ENCODE measurements at places on chromosomes 2 and 18.

DNA sequence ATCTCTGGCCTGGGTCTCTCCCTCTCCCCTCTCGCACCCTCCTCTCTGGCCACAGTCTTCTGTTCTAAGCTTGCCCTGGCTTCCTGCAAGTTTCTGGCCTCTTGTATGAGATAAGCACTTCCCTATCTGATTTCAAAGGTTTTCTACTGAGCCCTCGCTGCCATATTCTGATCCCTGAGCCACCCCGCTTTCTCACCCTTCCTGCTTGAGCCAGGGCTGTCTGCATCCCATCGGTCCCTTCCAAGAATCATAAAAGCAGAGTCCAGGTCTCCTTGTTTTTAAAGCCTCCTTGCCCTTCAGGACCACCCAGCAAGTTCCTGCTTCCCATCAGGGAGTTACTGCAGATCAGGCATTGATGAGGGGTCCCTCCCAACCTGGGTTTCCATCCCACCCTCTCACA lies 110.2 kb downstream of the PRKCE start:
- DNase-seq: no peak

DNA sequence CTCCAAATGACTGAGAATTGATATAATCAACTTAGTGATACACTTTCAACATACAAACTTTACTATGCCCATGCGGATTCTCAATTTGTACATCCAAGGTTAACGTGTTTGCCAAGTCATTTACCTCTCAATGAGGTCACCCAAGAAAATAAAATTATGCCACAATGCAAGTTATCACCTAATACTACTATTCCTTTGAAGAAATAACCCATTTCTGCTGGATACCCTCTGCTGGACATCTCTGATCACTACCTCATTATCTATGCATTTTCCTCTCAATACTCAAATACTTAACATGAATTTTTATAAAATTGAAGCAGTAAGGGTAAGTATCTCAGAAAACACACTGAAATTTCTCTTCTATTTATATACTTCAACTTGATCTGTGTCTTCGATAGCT lies 12.7 kb downstream of the HNRNPLL start:
- DNase-seq: no peak

GRCh38 chr2:238286551-238286950 lies 1.9 kb downstream of the PER2 start:
- DNase-seq: peak; percentile 67

DNA sequence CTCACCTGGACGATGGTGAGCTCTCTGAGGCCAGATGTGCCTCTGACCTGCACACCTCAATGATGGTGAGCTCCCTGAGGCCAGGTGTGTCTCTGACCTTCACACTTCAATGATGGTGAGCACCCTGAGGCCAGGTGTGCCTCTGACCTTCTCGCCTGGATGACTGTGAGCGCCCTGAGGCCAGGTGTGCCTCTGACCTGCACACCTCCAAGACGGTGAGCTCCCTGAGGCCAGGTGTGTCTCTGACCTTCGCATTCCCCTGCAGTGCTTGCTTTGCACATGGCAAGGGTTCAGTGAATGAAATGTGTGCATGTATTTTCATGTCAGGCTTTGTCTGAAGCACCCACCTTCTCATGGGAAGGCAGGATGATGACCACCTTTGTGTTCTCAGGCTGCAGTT lies 95.5 kb downstream of the PTGR3 start:
- DNase-seq: no peak

- no peak for DNase-seq
Measured at GRCh38 chr2:65024149-65024829, 31.9 kb upstream of the CEP68 start.

DNA sequence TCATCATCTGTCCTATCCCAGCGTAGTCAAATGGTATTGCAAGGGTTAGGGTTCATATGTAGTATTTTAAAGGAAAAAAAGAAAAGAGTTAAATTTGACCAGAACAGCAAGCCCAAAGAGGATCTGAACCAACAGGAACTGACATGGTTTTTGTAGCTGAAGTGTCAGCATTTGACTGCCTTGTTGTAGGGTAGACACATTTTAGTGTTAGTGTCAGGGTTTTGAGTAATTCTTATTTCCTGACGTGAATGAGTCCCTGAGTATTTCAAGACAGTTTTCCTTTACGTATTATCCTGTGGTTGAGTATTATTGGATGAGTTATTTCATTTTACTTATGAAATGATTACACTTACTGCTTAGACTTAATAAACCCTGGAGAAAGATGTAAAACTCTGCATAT lies 173.3 kb upstream of the ZEB2 start:
- DNase-seq: no peak

DNA sequence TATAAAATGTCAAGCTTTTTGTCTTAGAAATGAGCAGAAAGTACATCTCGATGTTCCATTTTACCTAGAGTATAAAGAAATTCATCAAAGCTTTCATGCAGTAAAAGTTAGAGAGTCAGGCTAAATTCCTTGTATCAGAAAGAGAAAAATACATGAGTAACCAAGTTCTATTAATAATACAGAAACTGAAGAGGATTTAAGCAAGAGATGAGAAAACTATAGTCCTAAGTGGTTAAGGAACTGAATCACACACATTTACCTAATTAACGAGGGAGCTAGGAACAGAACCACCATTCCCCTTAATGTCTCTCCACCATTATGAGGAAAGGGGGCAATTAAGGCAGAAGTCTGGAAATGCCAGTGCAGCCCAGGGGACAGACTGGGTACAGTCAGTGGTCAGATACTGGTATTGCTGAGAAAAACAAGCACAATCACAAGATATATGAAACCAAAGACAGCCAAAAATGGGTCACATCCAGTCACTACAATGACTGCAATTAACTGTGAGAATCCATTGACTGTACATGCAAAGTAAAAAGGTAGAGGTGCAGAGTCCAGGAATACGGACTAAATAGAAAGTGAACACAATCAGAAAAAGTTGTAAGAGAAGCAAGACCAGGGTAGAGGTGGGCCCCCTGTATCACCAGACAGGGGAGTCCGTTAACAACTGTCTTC lies 23.9 kb downstream of the MAP4K3 start:
- no peak for DNase-seq

DNA sequence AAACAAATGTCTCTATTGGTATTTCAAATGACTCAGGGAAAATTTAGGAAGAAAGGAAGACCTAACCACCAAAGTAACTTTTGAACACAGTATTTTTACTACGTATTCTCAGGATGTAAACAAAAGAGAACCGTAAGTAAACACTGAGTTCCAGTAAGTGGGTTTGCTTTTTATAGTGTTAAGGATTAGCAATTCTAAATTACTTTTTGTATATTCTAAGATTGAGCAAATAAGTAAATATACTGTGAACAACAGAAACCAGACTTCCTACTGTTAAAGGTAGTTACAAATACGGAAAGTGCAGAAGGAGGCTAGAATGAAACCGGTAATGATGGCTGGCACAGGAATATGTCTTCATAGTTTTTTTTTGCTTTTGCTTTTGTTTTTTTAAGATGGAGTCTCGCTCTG lies 31.5 kb downstream of the SESTD1 start:
- DNase-seq: no peak

DNA sequence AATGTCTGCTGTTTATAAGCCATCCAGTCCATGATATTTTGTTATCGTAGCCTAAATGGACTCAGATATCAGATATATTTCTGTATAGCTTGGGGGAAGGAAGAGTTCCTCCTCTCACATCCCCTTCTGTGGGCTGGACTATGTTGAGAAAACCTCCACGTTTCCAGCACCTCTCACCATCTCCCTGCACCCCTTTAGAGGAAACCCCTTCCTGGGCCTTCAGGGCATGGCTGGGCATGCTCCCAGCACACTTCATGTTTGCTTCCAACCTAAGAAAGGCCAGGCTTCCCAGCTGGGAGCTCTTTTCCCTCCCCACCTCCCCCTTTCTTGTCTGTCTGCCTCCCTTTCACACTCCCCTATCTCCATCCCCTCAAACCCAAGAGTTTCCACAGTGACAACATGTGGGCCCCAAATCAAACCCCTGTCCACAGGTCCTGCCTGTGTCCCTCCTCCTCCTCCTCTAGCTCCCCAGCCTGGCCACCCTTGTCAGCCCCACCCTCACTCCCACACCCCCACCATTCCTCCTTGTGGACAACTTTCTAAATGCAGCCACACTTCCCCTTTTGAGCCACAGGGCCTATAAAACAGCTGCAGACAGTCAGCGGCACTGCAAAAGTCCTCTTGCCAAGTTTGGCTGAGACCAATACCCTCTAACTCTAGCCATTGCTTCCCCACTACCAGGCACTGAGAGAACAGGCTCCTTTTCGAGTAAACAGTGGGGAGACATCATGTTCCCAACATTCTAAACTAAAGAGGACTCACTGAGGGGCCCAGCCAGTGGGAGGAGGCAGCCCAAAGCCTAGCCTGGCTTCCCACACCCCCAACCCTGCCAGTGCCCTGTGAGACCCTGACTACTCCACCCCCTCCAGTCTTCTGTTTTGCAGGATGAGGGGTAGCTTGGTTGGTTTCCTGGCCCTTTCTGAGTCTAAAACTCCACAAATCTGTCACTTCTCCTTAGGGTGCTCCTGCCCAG lies 120.5 kb downstream of the ZFP36L2 start:
- DNase-seq: no peak

GRCh38 chr2:15967415-15968279 lies 27.3 kb downstream of the MYCN start:
- no peak for DNase-seq

DNA sequence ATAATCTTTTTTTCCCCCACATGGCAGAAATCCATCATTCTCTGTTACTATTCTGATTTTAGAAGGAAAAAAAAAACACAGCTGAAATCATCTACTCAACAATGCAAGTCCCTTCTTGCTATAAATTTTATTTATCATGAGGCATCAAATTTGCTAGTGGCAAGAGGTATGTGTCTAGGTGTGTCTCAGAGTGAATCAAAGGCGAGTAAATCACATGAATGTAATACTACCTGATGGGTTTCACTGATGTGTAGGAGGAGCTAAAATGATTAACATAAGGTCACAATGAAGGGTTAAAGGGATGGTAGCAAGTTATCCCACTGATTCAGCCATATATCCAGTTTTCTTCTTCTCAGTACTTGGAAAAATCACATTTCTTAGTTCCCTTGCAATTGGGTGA lies 24.5 kb upstream of the PELI1 start:
- DNase-seq: no peak

DNA sequence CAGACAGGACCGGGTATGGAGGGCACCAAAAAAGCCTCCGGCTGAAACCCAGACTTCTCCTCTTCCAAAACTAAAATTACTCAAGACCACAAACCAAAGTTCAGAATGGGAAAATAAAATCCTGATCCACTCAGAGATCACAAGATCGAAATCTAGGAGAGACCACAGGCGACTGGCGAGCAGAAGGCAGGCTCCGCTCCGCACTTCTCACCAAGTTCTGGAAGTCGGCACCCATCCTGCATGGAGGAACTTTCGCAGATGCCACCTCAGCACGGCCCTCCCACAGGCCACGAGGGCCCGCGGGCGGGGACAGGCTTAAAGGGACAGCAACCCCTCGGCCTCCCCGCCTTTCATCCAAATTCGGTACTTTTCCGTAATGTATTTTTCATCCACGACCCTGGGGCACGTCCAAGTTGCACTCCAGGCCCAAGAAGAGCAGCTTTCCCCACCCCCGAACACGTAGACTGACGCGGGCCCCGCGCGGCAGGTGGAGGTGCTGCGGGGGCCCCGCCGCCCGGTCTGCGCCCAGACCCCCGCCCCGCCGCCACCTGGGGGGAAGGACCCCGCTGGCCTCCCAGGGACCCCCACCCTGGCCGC lies 43.7 kb downstream of the HDLBP start:
- no peak for DNase-seq

Data from NCI-H1694 treated with DMSO at 0.1 percent for 48 hours (cell line).